A549 treated with dexamethasone at 1 μM for 4 hours (cell line): ENCODE measurements at places on chromosomes 5 and 9. TPM values are rescaled to one million over a fixed set of nuclear protein-coding genes. Genes with fewer than 3 reads are reported as not detected.

BHMT2 gene
- total RNA-seq, result not detected in 5 replicates

PCDH1 gene
- 2.1 to 4.1 TPM (median 3.4 TPM) in 5 replicates for total RNA-seq

PRXL2C gene
- 17.5 to 22.1 TPM (median 18.9 TPM) in 5 replicates for total RNA-seq

FYB1 gene
- total RNA-seq, result 9.9 to 15.4 TPM (median 12.6 TPM) in 5 replicates

FAM221B gene
- total RNA-seq, result not detected in 5 replicates

PDE6A gene
- total RNA-seq, result 0.20 to 0.32 TPM (median 0.30 TPM) in 5 replicates

CARTPT gene
- not detected in 5 replicates for total RNA-seq
